RWPE1 (cell line): ENCODE measurements at places on chromosomes 7 and 10.

GRCh38 chr7:43531700-43532099 lies 51.2 kb upstream of the STK17A start:
- DNase-seq: no peak

- no peak for DNase-seq
Measured at GRCh38 chr10:131963350-131963749, 18.4 kb downstream of the BNIP3 start.

DNA sequence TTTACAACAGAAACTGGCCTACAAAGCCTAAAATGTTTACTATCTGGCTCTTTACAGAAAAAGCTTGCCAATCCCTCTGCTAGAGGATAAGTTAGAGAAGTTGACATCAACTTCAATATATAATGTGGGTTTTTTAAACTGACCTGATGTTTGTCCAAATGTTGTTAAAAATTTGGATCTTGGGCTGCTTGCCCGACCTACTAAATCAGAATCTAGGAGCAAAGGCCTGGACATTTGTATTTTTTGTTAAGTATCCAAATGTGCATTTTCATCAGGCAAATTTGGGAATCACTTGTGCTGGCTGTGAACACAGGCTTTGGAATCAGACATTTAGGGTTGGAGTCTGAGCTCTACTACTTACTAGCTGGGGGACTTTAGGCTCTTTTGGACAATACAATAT lies 252.7 kb upstream of the CSTF2T start:
- no peak for DNase-seq

DNA sequence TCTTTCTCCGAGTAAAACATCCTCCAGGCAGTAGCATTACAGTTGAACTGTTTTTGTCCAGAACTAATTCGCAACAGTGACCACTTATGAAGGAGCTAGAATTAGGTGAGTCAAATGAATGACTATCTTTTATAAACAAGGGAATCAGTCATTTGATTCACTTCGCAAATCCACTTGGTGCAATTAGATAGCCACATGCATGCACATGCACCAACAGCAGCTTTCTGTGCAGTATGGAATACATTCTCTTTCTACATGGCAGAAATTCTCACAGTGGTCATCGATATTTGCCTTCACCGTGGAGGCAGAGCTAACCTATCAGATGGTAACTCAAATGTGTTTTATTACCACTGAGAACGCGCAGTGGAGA lies 118.8 kb downstream of the CDK6 start:
- DNase-seq: peak; percentile 17

- no peak for DNase-seq
Measured at GRCh38 chr10:83764666-83765065, 374.6 kb upstream of the GHITM start.

GRCh38 chr10:125375210-125375609 lies 214.8 kb upstream of the CTBP2 start:
- peak; percentile 44 for DNase-seq

DNA sequence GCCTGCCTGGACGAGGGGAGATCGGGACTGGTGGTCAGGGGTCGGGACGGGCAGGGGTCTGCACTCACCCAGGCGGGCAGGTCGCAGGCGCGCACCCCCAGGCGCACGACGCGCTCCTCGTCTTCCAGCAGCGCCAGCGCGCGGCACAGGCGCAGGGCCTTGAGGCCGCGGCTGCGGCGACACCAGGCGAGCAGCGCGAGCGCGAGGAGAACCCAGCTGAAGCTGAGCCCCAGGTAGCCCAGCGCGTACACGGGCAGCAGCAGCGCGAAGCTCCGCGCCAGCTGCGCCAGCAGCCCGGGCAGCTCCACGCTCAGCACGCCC lies 328 bp downstream of the ESYT2 start:
- peak; percentile 55 for DNase-seq
